ENCODE measurements at places on chromosomes 7 and 10. TPM values are rescaled to one million over a fixed set of nuclear protein-coding genes. Genes with fewer than 3 reads are reported as not detected.

Gene BUD23
- total RNA-seq = 31.5 TPM

Gene INHBA
- 0.60 TPM for total RNA-seq

Gene PLEKHA1
- 44.5 TPM for total RNA-seq

Gene NCF1
- total RNA-seq = not detected

Gene FAM237B
- total RNA-seq = not detected

Gene FOXI2
- total RNA-seq = not detected

Gene LRRC4
- total RNA-seq = 1.0 TPM

Gene PNLIPRP3
- not detected for total RNA-seq

Gene BLNK
- total RNA-seq = not detected

Gene LRIT1
- total RNA-seq = not detected

Gene ICA1
- 41.1 TPM for total RNA-seq

Gene AKR1E2
- total RNA-seq = 9.6 TPM

Gene DGKI
- total RNA-seq = 3.9 TPM

GRCh38 chr7:1134951-1135350, 25.0 kb downstream of the ZFAND2A start:
- DNase-seq = no peak

DNA sequence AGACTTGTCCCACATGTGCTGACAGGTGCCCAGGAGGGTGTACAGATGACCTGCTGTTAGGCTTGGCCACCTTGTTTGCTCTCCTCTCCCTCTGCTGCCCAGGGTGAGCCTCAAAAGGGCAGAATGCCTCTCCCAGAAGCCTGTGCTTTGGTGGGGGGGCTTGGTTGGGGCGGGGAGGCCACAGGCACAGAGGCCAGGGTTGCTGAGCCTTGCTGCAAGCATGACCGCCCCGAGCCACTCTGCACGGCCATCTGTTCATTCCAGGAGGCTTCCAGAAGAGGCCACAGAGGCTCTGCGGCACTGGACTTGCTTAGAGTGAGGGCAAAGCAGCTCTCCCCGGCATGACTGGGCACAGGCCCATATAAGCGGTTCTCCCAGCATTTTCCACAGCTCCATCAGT, 190.8 kb downstream of the GLRX3 start:
- no peak for DNase-seq

GRCh38 chr7:116354546-116355423, 144.4 kb downstream of the TES start:
- peak; percentile 99 for DNase-seq

GRCh38 chr10:633279-634245, 55.9 kb downstream of the DIP2C start:
- no peak for DNase-seq

DNA sequence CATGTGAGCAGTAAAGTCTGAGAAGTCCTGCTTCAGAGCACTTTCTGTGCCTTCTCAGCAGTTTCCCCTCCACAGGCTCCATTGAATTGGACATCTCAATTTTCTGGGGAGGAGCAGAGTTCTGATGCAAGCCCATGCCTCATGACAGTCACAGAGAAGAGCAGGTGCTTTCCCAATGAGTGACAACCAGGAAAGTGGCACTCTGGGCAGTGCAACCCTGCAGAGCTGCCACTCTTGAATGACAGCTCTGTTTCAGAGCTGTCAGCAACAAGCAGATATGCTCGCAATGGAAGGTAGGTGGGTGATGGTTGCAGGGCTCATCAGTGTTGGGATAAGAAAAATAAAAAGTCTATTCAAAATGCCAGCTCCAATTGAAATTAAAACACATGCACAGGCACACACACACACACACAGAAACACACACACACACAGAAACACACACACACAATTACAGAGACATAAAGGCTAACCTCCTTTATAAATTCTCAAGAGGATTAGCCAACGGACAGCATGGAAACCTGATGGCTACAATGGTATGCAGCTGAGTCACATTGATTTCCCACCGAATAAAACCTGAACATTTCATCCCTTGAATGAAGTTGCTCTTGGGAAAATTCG, 50.5 kb downstream of the C10orf67 start:
- DNase-seq = no peak

DNA sequence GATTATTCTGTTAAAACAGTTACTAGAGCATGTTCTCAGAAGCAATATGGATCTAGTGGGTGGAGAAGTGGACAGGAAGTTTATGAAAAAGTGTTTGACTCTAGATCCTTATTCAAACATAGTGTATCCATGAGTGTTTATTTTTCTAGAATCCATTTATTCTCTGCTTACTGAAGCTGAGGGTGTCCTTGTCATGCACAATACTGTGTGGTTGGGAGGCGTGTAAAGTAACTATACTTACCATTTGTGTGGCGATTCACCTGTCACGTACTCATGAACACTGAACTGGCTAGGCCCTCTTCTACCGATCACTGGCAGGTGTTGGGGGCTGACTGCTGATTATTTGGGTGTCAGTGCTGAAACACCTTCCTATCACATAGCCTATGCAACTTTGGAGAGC, 74.0 kb downstream of the POU6F2 start:
- DNase-seq = no peak

- peak; percentile 90 for DNase-seq
These were observed 83.9 kb upstream of the PDLIM1 start for GRCh38 chr10:95374597-95375209.

- peak; percentile 7 for DNase-seq
These were observed 41.2 kb downstream of the TNS3 start for GRCh38 chr7:47540387-47541350.

DNA sequence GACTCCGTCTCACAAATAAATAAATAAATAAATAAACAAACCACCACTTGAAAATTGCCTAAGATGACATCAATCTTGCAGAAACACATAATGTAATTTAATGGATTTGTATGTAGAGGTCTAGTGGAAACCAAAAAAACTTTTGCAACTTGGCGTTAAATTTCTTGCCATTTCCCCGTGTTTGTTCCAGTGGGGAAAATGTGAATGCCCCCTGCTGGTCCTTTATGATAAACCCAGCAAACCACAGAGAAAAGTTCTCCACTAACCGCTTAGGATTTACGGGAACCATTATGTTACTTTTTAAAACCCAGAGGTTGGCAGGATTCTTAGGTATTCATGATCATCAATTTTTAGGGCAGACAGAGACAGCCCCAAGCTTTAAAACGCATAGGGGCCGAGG, 32.5 kb downstream of the LAMB4 start:
- peak; percentile 77 for DNase-seq

- DNase-seq = no peak
These were observed 71.1 kb downstream of the INPP5A start for GRCh38 chr10:132608511-132609195.

DNA sequence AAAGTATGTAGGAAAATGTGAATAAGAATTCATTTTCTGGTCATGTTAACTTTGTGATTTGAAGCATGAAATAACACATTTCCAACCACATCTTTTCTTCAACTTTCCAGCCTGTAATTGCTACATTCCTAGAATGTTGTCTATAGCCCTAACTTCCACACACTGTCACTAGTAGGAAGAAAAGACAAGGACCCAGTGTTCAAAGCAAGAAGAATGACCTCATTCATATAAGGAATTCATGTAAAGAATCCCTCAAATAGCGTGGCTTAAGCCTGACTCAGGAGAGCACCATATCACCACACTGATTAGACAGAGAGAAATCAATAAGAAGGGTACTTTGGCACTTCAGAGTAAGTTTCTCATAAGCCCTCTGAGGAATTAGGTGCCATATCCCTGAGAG, 318.7 kb upstream of the CHRM2 start:
- DNase-seq = no peak

DNA sequence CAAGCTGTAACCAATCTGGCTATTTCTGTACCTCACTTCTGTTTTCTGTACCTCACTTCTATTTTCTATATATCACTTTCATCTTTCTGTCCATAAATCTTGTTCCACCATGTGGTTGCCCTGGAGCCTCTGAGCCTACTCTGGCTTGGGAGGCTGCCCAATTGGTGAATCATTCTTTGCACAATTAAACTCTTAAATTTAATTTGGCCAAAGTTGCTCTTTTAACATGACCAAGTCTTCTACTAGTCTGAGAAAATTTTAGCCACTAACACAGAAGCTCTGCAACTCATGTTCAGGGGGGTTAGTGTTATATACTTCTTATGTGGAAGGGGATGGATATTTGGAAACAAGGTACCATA, 503.5 kb downstream of the KIF20B start:
- no peak for DNase-seq

DNA sequence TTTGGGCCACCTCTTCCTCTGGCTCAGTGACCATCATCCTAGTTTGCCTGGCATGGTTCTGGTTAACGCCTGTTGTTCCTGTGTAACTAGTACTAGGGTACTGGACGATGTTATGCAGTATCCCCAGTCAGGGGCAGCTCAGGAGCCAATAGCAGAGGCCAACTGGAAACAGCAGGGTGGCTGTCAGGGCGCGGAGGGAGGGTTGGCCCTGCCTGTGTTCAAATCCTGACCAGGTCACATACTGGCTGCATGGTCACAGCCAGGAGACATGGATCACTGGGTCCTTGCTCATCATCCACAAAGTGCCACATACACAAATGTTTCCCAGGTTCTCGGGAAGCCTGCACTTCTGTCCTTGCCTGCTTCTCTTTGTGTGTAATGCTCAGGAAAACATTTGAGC, 12.3 kb upstream of the RBP3 start:
- no peak for DNase-seq

DNA sequence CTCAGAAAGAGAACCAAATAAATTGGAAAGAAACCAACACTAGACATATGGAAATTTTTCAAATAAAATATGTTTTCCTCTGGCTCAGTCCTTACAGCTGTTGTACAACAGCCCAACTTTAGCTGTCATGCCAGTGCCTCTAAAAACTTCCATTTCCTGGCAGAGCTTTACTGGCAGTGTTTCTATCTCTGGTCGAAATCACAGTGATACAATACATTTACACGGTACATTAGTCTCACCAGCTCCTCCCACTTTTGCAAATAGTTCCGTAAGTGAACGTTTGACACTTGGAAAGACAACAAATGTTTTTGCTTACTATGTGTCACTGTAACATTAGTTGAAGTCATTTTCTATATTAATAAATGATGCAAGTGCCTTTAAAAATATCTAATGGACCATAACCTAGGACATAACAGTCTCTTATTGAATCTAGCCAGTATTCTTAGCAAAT, 29.8 kb downstream of the BCAP29 start:
- peak; percentile 33 for DNase-seq

GRCh38 chr7:119974972-119975371, 298.0 kb upstream of the KCND2 start:
- no peak for DNase-seq

GRCh38 chr10:43702213-43702935, 53.7 kb upstream of the ZNF32 start:
- DNase-seq = no peak

DNA sequence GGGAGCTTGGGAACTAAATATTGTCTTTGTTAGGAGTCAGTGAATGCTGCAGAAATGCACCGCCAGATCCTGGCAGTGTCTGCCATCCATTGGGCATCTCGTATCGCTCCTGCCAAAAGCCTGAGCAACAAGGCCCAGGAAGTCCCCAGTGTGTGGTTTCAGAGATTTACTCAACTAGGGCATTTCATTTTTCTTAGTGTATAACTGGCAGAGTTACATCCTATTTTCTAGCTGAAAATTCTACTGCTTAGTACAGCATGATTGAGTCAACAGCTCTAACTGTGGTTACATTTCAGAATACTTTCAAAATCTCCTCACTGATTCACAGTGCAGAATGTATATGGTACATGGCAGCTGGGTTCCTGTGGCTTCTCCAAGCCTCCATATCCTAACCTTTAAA, 95.8 kb upstream of the CREB5 start:
- DNase-seq = no peak

GRCh38 chr7:133836666-133837065, 290.5 kb upstream of the LRGUK start:
- DNase-seq = no peak

DNA sequence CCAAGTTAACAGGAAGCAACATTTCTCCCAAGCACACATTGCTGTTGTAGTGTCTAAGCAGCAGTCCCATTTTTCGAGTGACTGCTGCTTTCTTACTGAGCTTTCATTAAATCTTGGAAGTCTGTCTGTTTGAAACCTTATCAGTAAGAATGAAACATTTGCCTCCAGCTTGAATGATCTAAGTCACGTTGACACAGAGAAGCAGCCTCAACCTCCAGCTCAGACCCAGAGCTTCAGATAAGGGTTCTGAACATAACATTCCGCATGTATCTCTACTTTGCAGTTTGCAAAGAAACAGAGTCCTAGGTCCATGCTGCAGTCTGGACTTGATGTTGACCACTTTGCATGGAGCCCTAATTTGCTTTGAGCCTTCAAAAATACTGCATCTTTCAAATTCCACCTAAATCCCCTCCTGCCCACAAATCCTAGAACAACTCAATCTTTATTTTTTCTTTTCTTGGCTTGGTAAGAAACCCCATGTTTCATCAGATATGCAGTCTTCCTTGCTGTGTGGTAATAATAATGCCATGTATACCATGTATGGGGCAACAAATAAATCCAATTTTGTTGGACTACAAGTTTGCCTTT, 698.7 kb upstream of the IGFBP3 start:
- DNase-seq = no peak

DNA sequence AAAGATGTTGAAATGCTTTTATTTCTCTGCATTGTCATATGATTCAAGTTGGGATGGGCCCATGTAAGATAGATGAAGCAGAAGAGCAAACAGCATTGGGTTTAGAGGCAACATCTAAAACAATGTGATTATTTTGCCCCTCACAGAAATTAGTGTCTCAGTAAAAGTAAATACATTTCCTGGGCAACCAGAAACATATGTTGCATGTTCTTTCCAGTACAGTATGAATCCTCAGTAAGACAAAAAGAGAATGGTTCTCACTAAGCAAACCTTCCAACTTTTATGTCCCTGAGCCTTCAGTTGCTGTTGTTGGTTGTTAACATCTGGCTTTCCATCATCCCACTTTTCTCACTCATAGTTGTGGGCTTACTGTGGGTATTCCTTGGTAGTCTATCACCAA, 222.5 kb upstream of the PRPS1L1 start:
- no peak for DNase-seq

GRCh38 chr10:121753726-121754476, 155.7 kb upstream of the FGFR2 start:
- peak; percentile 86 for DNase-seq

GRCh38 chr10:82464966-82465365, 590.0 kb downstream of the NRG3 start:
- no peak for DNase-seq

DNA sequence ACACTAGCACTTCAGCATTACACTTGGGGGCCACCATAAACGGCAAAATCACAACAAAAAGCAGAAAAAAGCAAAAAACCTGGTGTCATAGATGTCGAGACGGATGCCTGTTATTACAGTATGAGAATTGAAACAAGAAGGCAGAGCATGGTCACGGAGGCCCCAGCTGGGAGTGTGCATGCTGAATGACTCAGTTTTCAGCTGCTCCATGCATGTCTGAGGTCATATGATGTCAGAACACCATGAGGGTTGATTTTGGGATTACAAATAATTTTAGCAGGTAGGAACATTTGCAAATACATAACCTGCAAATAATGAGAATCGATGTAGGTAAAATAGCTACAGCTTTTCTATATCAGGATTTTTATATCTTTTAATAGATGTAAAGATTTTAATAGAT, 19.1 kb downstream of the ZMYND11 start:
- no peak for DNase-seq
